ENCODE measurements at places on chromosomes 13 and 19.

GRCh38 chr13:57418067-57418677 lies 213.4 kb upstream of the PCDH17 start:
- no peak for DNase-seq

DNA sequence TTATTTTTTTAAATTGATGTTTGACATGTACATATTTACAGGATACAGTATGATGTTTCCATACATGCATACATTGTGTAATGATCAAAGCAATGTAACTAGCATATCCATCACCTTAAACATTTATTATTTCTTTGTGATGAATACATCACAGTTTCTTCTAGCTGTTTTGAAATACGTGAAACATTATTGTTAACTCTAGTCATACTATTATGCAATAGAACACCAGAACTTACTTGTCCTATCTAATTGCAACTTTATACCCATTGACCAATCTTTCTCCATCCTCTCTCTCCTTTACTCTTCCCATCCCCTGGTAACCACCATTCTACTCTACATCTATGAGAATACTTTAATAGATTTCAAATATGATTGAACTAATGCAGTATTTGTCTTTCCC lies 1942.7 kb downstream of the PCDH9 start:
- no peak for DNase-seq

DNA sequence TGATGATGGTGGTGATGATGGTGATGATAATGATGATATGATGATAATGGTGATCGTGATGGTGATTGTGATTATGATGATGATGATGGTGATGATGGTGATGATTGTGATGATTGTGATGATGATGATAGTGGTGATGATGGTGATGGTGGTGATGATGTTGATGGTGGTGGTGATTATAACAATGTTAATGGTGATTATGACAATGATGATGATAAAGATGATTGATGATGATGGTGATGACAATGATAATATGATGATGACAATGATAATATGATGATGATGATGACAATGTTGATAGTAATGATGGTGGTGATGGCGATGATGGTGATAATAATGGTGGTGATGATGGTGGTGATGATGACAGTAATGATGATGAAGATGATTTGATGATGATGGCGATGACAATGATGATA lies 34.1 kb upstream of the ZNF536 start:
- no peak for DNase-seq

GRCh38 chr19:51807111-51807701 lies 12.2 kb downstream of the FPR3 start:
- DNase-seq = no peak

- no peak for DNase-seq
These were observed 32.7 kb downstream of the ALG5 start for GRCh38 chr13:36966404-36966803.

GRCh38 chr13:44844786-44845185 lies 144.5 kb downstream of the NUFIP1 start:
- no peak for DNase-seq

GRCh38 chr13:112618501-112618900 lies 30.5 kb upstream of the TUBGCP3 start:
- DNase-seq = no peak

Data from cerebellar cortex (tissue), 1 donor.